ENCODE measurements at places on chromosomes 7 and 10. TPM values are rescaled to one million over a fixed set of nuclear protein-coding genes. Genes with fewer than 3 reads are reported as not detected.

GRCh38 chr10:79947787-79948424, 999 bp downstream of the SFTPD start:
- H3K36me3 ChIP-seq, result no peaks in the 10 kb centered on the region
- DNase-seq, result no peak
- no peaks in the 10 kb centered on the region for H3K4me1 ChIP-seq
- H3K4me3 ChIP-seq, result no peak overlapping the region

- no peak overlapping the region for H3K4me3 ChIP-seq
- no peak overlapping the region for H3K27ac ChIP-seq
- H3K4me1 ChIP-seq, result no peaks in the 10 kb centered on the region
- no peaks in the 10 kb centered on the region for H3K36me3 ChIP-seq
- no peak for DNase-seq
- H3K27me3 ChIP-seq, result no peaks in the 10 kb centered on the region
Observed at GRCh38 chr7:131931370-131931769, 374.9 kb upstream of the PODXL start.

DNA sequence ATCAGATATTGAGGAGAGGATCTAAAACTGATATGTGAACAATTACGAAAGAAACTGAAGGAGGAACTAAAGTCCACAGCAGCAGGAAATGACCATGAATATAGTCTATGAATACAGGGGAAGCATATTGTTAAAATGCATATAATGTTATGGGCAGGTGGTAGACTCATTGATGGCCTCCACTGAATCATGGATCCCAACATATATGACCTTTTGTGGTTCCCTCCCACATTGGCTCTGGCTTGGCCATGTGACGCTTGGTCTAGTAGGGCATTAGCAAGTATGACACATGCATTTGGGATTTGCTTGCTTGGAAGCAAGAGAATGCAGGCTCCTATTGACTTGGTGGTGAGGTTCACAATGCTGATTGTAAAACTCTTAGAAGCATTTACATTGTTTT, 55.2 kb upstream of the RAB18 start:
- H3K27me3 ChIP-seq, result no peaks in the 10 kb centered on the region
- no peak overlapping the region for H3K4me3 ChIP-seq
- no peaks in the 10 kb centered on the region for H3K4me1 ChIP-seq
- no peak overlapping the region for H3K27ac ChIP-seq

GRCh38 chr7:50436133-50436806, 13.9 kb downstream of the FIGNL1 start:
- no peaks in the 10 kb centered on the region for H3K27me3 ChIP-seq
- no peak overlapping the region for H3K27ac ChIP-seq
- H3K4me3 ChIP-seq, result no peak overlapping the region
- H3K4me1 ChIP-seq, result no peaks in the 10 kb centered on the region

DNA sequence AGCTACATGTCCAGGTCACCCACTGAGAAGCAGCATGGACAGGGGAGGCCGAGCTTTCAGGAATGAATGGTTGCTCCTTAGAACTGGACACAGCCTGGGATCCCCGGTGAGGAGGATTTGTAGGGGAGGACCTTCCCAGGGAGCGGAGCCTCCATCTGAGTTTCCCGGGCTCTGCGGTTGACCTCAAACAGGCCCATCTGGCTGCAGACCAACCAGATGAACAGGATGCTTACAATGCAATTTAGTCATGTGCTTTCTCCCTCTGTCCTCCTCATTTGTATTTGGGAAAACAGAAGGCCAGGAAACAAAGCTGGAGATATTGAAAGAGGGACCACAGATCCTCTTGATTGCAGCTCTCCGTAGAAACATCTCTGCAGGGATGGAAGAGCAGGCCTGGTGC, 104.8 kb downstream of the EMX2 start:
- H3K4me3 ChIP-seq, result no peak overlapping the region
- H3K27ac ChIP-seq, result no peak overlapping the region
- H3K36me3 ChIP-seq, result no peaks in the 10 kb centered on the region
- no peaks in the 10 kb centered on the region for H3K4me1 ChIP-seq
- no peak for DNase-seq

Gene MET
- 1.9 TPM for polyA plus RNA-seq

Gene NPY
- not detected for polyA plus RNA-seq

DNA sequence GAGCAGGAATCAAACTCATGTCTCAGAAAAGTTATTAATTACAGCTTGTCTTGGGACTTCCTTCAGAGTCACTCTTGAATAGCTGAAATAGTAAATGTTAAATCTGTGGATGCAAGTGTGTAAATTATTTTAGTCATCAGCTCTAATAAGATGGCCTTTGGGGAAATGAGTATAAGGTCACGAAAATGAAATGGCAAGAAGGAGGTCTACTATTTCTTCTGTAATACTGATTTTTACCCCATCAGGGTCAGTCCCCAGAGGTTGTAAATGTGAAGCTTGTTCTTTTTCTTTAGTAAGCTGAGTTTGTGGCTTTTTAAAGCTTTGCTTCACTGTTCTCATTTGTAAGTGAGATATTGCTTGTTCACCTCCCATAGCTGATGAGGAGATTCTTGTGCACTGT, 63.9 kb downstream of the GBF1 start:
- H3K36me3 ChIP-seq, result no peaks in the 10 kb centered on the region
- H3K4me1 ChIP-seq, result peaks cover 9% of the 10 kb centered on the region
- DNase-seq, result no peak
- no peak overlapping the region for H3K4me3 ChIP-seq
- no peaks in the 10 kb centered on the region for H3K27me3 ChIP-seq

Gene FGFR2
- polyA plus RNA-seq, result 0.67 TPM

GRCh38 chr7:143327903-143328302, 12.0 kb downstream of the CLCN1 start:
- no peak overlapping the region for H3K4me3 ChIP-seq
- H3K27ac ChIP-seq, result no peak overlapping the region
- H3K4me1 ChIP-seq, result no peaks in the 10 kb centered on the region

All from aorta (tissue), 5 donors.